ENCODE measurements at places on chromosomes 11 and 22.

- DNase-seq, result no peak
Measured at GRCh38 chr11:8098879-8099278, 17.9 kb downstream of the TUB start.

GRCh38 chr22:27093422-27093821 lies 436.0 kb downstream of the MIAT start:
- no peak for DNase-seq

DNA sequence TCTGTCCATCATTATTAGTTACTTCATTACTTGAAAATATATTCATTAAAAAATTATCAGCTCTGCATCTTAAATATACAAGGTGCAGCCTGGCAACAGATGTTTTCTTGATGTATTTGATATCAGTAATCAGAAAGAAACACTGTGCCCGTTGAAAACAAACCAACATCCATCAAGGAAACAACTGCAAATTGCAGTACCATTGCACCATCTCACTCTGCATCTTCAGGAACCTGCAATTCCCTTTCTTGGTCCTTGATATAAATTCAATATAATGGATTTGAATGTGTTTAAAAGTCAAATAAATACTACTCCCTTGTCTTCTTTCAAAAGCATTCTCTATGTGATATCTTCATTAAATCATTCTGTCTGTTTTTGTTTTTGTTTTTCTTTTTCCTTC lies 1131.2 kb downstream of the FAM181B start:
- DNase-seq, result no peak

- no peak for DNase-seq
Measured at GRCh38 chr22:24937114-24937513, 9.4 kb downstream of the LHFPL7 start.

DNA sequence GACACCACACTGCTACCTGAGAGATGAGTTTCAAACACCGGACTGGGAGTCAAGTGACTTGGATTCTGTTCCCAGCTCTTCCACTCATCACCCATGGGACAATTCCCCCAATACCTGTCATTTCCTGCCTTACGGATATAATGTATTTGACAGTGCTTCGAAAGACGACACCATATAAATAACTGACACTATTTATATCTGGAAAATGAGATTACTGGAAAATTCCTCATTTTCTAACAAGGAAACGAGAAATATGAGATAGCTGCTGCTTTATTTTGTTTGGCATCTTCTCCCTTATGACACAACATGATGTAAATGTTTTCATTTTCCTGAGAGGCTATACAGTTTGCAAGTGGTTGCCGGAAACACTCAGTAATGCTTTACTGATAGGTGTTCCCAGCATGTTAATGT lies 8.6 kb downstream of the HSCB start:
- no peak for DNase-seq

GRCh38 chr22:48660790-48661740 lies 1166.6 kb downstream of the BRD1 start:
- no peak for DNase-seq

DNA sequence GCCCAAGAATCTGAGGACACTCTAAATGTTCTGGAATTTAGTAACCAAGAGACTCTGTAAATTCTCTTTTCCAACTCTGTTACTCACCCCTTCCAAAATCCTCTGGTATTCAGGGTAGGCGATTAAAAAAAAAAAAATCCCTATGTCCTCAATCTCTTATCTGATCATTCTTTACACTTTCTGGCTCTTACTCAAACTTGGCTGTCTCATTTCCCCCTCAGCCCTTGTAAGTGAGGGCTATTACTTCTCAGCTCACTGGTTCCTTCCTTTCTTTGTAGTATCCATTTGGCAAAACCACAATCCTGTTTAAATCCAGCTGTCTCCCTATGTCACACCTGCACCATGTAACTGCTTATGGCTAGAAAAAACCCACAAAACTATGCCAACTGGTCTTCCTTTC lies 12.7 kb upstream of the MSANTD2 start:
- DNase-seq, result no peak

GRCh38 chr11:116906479-116906878 lies 69.1 kb upstream of the APOA1 start:
- DNase-seq, result no peak

DNA sequence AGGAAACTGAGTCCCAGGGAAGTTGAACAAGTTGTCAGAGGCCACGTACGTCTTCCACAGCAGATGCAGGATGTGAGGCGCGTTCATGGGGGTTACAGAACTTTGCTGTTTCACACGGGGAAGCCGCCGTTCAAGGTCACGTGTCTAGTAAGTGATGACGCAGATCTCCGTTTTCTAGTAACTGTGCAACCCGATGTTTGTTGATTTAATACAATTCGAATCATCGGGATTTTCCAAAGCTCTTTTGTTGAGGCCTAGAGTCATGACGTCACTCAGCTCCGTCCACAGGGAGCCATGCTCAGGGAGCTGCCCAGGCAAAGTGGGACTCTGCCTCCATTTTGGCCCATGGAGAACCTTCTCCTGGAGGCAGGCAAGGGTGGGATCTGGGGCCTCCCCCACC lies 1121.8 kb downstream of the TBC1D22A start:
- no peak for DNase-seq

DNA sequence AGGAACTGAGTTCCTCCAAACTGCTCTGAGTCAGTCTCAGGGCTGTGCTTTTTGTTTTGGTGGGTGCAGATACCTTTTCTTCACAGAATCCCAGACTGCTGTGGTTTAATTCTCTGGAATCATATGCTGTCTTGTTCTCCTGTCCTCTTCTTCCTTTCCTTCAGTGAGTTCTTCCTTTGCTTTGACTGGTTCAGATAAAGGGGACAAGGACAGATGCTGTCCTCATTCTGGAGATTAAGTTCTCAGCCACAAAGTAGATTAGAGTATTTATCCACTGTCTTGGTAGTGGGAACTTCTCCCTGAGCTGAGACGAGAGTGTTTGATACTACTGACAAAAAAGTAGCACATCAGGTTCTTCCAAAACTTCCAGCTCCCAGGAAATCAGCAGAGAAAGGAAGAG lies 13.3 kb downstream of the ZDHHC5 start:
- DNase-seq, result no peak

DNA sequence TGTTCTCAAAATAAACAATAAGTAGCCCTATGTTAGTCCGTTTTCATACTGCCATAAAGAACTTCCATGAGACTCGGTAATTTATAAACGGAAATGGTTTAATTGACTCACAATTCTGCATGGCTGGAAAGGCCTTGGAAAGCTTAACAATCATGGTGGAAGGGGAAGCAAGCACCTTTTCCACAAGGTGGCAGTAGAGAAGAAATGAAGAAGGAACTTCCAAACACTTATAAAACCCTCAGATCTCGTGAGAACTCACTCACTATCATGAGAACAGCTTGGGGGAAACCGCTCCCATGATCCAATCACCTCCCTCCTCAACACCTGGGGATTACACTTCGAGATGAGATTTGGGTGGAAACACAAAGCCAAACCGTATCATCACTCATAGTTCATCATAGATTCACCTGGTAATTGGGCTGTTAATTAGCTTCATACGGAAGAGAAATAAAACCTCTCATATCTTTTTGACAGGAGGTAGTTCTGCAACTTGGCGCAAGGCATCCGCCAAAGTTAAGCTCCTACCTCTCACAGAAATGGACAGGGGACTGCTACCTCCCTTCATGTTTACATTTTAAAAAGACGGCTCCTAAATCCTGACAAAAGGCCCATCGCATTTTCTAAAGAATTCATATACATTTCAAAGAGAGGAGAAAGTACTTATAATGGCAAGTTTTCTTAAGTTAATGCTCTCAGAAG lies 49.0 kb downstream of the MUC15 start:
- no peak for DNase-seq

DNA sequence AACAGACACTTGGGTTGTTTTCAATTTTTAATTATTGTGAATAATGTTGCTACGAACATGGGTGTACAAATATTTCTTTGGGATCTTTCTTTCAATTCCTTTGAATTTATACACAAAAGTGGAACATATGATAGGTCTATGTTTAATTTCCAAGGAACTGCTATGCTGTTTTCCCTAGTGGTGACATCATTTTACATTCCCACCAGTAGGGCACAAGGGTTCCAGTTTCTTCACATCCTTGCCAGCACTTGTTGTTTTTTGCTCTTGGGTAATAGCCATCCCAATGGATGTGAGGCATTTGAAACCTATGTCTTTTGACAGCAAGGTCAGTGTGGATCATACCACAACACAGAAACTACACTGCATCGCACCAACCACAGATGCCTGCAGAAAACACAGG lies 41.8 kb upstream of the SCN3B start:
- DNase-seq, result no peak

DNA sequence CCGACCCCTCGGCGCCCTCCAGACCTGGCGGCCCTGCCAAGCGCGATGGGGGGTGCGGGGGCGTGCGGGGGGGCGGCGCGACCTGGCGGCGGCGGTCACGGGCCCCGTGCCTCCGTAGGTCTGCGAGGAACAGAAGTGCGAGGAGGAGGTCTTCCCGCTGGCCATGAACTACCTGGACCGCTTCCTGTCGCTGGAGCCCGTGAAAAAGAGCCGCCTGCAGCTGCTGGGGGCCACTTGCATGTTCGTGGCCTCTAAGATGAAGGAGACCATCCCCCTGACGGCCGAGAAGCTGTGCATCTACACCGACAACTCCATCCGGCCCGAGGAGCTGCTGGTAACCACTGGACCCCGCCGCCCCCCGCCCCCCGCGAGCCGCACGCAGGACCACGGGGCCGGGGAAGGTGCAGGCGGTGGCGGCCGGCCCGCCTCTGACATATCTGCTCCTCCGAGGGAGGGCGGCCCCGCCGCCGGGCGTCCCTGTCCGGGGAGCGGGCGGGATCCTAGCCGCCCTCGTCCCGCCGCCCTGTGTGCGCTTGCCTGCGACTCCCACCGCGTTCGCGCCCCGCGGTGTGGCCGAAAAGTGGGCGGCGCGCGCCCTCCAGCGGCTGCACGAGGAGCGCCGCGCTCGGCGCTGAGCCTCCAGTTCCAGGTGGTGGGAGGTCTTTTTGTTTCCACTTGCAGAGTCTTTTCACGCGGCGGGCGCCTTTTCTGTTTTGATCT lies 2.1 kb downstream of the CCND1 start:
- DNase-seq, result peak; percentile 49

- DNase-seq, result no peak
Measured at GRCh38 chr22:44392446-44392921, 79.7 kb upstream of the SHISAL1 start.

GRCh38 chr11:43905813-43906241 lies 25.2 kb downstream of the ALKBH3 start:
- DNase-seq, result no peak

DNA sequence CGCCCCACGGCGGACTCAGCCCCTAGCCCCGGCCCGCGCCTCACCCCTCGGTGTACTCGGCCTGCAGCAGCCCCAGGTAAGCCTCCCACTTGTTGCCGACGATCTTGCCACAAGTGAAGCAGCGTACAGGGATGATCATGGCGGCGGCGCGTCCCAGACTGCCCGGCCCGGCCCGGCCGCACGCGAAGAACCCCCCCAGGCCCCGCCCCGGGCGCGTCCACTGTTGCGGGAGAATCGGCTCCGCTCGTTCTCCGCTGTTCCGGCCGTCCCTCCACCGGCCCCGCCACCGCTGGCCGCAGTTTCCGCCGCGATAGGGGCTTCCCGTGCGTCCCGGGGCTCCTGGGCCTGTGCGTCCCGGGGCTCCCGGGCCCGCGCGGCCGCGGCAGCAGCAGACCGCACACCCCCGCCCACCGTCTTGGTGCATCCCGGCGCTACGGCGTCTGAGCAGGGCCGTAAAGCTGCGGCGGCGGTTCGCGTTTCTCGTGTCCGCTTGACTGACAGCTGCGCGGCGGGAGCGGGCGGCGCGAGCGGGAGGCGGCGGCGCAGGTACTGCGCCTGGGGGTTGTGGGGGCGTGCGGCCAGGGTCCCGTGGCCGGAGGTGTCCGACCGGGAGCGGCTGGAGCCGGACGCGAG lies at the start of the genes POLR2L and TSPAN4:
TSS of gene POLR2L (minus strand) at position 160 of the 633 bp plus-strand sequence. CDS start at position 139, 21 bp downstream.
TSS of gene TSPAN4 (plus strand) at position 483 of the 633 bp plus-strand sequence. CDS start 7,453 bp downstream, outside the sequence.
- DNase-seq, result peak; percentile 98

DNA sequence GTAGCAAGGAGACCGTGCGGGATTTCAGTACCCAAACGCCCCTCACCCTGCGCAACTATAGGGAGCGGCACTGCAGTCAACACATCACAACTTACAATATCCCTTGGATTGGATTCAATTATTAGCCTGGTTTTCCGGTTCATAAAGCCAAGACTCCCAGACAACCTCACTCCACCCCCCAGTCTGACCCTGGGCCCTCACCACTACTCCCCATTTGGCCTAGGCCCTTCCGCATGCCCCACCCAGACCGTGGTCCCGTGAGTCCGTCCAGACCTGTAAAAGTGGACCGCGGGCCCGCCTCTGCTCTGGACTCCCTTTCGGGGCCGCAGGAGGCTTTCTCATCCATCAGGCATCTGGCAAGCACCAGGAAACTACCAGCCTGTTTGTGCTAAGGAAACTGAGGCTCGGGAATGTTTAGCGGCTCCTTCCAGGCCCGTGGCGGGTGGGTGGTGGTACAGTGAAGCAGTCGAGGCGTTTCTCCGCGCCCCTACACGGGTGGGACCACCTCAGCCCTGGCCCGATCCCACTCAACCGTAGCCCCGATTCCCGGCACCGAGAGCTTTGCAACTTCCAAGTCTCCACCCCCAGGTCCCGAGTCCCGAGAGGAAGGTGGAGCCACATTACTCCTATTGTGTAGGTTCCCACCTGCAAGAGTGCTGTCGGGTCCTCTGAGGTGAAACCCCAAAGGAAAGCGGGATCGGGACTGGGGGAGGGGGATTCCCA lies 679 bp upstream of the DPP3 start:
- no peak for DNase-seq

- no peak for DNase-seq
Measured at GRCh38 chr11:115185507-115185906, 318.7 kb downstream of the CADM1 start.

GRCh38 chr22:26897384-26897783 lies 240.0 kb downstream of the MIAT start:
- no peak for DNase-seq

- DNase-seq, result no peak
Measured at GRCh38 chr11:46281371-46281831, 3.9 kb downstream of the CREB3L1 start.

- no peak for DNase-seq
Measured at GRCh38 chr11:78080084-78080817, 589 bp upstream of the NDUFC2 start.

DNA sequence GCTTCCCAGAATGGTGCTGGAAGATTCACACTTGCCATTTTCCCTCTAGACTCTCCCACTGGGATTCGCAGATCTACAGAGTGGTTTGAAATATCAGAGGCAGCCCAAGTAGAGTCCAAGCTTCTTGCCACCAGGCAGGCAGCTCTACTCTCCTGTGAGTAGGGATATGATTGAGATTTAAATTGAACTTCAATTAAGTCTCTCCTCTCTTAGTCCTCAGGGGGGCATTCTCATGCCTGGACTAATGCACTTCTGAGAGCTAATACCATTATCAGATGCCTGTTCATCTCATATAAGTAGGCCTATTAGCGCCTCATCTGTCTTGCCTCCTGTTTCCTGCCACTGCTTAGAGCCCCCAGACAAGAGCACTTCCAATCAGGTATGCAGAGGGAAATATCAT lies 25.5 kb upstream of the AMPD3 start:
- DNase-seq, result no peak

DNA sequence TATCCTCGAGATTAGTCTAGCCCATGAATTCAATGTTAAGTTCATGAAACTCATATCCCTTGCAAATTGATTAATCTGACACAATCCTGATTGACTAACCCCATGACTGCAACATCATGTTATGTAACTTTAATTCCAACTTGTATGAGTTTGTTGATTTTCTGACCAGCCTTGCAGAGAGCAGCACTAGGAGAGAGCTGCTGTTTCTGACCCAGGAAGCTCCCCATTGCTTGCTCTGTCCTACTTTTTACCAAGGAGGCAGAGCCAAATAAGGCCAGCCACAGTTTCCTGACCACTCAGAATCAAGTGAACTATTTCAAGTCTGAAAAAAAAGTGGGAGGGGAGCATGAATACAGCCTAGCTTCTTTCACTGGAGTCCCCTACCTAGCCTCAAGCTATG lies 13.2 kb downstream of the MPZL3 start:
- DNase-seq, result no peak

Measured in bone marrow (tissue), 2 donors.